ENCODE measurements at places on chromosomes 1 and 21. TPM values are rescaled to one million over a fixed set of nuclear protein-coding genes. Genes with fewer than 3 reads are reported as not detected.
A peak's percentile ranks its signal among the peaks of the same experiment; 100 is the strongest.

Gene SLC9C2
- not detected for polyA plus RNA-seq

Gene CD164L2
- not detected for polyA plus RNA-seq

DNA sequence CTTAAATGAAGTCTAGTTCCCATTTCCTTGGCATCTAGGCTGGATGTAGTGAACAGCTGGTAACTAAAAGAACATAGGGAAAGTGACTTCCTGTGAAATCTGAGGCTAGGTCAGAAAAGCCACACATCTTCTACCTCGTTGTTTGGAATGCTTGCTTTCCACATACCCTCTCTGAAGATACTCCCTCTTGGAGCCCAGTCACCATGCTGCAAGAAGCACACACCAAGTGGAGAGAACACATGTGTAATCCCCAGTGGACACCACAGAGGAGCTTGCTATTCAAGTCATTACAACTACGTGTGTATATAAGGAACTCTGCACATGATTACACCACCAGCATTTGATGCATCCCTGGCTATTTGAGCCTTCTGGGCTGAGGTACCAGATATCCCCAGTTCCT lies 125.9 kb downstream of the RGS21 start:
- peak; percentile 13 for DNase-seq

Gene RAB7B
- 14.6 TPM for polyA plus RNA-seq

DNA sequence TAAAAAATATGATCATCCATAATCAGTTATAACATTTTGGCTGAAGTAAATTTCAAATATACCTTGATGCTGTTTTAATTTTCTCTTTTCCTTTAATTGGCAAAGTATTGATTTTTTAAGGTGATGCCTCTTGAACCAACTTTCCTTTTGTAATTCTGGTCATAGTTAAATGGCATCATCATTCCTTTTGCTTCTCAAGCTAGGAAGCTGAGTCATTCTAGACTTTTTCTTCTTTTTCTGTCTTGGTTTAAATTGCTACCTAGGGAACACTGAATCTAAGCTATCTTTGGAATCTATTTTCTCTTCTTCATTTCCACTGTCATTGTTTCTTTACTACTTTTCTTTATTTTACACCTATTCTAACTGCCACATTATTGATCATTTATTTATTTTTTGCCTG lies 162.7 kb downstream of the HMCN1 start:
- peak; percentile 40 for DNase-seq

Measured in IMR-90 (cell line).